EL (cell line): ENCODE measurements at places on chromosomes 6 and 20.
A peak's percentile ranks its signal among the peaks of the same experiment; 100 is the strongest.

DNA sequence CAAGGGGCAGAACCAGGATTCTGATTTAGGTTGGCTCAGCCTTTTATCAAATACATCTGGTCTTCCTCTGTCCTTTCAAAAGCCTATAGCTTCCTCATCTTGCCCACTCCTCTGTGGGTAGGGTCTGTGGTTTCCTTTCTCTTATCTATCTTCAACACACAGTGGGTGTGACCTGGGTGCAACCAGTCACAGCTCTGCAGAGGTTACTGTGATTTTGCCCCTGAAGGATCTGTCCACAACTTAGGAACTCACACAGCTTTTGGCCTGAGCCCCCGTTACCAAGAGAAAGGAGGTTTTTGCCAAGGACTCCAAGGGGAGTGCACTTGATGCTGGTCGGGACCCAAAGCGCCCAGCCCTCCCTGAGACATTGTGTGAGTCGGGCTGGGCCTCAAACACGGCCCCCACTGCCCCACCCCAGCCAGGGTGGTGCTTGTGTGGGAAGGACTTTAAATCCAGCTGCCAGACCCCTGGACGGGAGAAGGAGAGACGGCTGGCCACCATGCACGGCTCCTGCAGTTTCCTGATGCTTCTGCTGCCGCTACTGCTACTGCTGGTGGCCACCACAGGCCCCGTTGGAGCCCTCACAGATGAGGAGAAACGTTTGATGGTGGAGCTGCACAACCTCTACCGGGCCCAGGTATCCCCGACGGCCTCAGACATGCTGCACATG, at the start of gene PI16:
PI16 (plus strand) TSS at position 477 of the 670 bp plus-strand sequence; CDS start at position 500, 23 bp downstream.
- DNase-seq = no peak

GRCh38 chr20:41340327-41341055, at the start of gene LPIN3:
Gene LPIN3 (plus strand): TSS chr20:41340821. CDS start chr20:41345804, 4,983 bp downstream.
- DNase-seq = peak; percentile 92

DNA sequence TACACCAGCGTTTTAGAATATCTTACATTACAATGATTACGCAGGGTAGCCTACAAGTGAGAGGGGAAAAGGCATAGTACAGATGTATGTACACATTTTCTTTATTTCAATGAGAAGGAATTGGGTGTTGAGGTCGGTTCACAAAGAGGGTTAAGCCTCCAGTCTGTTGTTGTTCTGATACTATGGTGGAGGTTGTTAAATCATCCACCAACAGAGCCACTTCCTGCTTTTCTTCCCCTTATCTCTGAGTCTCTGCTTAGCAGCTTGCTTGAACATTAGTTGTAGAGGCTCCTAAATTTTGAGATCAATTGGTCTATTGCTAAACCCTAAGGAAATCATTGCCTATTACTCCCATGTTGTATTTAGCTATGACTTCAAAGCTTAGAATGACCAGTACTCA, 7.3 kb downstream of the RGS17 start:
- DNase-seq = no peak

DNA sequence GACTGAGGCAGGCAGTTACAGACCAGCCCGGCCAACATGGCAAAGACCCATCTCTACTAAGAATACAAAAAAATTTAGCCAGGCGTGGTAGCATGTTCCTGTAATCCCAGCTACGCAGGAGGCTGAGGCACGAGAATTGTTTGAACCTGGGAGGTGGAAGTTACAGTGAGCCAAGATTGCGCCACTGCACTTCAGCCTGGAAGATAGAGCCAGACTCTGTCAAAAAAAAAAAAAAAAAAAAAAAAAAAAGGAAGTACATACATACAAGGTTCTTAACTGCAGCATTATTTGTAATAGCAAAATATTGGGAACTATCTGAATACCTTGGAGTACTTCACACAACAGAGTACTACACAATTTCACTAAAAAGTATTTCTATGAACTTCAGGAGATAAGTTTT, 183.5 kb upstream of the OLIG3 start:
- no peak for DNase-seq

DNA sequence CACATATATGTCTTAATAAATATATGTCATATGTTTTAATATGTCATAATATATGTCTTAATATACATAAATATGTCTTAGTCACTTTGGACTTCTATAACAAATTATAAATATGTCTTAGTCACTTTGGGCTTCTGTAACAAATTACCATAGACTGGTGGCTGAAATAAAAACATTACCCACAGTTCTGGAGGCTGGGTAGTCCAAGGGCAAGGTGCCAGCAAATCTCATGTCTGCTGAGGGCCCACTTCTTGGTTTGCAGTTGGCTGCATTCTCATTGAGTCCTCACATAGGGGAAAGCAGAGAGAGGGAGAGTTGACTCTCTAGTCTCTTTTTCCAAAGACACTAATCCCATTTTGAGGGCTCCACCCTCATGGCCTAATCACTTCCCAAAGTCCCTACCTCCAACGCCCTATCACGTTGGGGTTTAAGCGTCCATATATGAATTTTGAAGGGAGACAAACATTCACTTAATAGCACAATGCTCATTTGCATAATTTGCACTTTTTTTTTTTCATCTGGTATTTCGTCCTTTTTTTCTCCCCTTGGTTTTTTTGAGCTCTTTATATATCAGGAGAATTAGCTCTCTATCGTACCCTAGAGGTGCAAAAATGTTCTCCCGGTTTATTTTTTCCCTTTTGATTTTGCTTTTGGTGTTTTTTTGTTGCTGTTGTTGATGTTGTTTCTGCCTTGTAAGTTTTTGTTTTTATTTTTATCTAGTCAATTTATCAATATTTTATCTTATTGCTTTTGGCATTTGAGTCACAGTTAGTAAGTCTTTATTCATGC, 266.4 kb downstream of the PLCB1 start:
- DNase-seq = no peak

GRCh38 chr20:8829256-8829655, 239.6 kb upstream of the PLCB4 start:
- no peak for DNase-seq
